ENCODE measurements at places on chromosomes 7 and 10.

DNA sequence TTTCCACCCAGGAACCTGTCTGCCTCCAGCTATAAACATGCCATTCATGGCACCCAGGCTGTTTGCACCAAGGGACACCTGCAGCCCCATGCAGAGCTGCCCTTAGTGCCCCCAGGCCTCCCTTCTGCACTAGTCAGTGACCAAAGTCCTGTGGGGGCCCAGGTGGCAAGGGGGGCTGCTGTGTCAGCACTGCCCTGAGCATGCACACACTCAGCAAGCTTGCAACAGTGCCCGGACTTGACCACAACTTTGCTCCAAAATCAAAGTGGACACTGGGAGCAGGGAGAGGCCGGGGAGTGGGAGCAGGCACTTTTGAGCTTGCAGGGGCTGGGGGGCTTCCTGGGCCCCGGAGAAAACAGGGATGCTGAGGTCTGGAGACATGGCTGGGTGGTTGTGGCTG, 192.9 kb upstream of the MBL2 start:
- no peak for DNase-seq

DNA sequence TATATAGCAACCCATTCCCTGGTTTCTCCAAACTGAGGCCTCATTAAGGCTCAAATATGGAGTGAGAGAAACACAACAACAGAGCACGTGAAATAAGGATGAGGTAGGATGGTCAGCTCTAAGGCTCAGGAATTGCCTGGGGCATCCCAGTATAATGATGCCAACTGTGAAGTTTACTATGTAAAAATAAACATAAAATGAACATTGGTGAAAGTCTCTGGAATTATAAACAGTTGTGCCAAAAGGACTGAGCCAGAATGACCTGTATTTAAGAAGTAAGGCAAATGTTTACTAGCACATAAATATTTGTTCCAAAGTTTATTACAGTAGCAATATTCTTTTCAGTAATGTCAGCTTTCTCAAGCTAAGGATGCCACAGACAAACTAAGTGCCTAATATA, 64.6 kb downstream of the ZNF680 start:
- no peak for DNase-seq

DNA sequence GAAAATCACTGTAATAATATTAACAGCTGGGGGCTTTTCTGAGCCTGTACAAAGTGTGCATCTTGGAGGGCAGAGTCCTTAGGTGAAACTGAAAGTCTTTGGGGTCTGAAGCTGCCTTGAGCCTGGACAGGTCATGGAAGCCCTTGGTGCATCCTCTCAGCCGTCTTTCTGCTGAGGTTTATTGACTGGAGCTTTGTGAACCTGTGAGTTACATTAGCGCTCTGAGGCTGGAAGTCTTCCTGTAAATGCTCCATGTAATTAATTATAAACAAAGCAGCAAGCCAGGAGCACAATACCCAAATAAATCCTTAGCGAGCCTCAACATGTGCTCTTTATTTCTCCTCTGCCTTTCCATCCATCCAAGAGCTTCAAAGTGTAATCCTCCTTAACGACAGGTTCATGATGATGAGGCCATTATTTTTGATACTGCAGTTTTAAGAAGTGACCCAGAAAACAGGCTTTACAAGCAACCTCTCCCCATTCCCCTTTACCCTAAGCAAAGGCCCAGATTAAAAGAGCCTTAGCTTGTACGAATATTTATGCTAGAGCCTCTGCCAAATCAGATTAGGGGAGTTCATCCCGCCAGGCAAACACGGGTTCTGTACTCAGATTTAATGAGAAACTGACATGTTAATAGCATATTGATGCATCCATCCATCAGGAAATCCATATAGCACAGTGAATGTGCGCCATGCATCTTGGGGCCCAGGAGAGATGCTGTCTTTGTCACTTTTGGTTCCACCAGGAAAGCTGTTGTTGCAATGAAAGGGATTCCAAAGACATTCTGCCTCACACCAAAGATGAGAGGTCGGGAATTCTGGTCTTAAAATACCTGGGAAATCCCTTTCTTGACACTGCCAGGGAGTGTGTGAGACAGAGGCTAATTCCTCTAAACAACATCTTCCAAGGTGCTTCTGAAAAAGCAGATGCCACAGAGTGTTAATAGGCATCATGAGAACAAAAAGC, 118.1 kb downstream of the ANLN start:
- no peak for DNase-seq

DNA sequence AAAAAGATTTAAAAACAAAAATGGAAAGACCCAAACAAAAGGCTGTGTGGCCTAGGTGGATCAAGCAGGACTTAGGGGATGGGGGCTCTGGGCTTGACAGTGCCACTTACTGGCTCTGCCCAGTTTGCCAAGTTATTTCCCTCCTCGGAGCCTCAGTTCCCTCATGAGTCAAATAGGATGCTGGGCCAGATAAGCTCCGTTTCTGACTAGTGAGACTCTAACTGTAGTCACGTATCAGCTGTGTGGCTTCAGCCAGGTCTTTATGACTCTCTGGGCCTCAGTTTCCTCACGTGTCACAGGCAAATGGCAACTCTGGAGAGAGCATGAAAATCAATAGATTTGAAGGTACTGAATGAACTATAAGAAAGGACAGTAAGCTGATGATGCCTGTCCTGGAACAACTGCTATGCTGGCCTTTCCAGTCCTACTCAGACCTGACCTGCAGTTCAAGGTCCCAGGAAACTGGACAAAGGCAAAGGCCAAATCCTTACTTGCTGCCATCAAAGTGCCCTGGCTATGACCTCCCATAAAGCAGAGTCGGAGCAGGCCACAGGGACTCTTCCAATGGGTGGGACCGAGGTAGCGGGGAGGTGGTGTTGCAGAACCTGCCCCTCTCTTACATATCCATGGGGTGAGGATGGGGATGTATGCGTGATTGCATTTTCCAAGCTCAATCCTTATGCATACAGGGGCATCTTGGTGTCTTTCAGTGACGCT, 27.0 kb downstream of the FAM53B start:
- DNase-seq = no peak

DNA sequence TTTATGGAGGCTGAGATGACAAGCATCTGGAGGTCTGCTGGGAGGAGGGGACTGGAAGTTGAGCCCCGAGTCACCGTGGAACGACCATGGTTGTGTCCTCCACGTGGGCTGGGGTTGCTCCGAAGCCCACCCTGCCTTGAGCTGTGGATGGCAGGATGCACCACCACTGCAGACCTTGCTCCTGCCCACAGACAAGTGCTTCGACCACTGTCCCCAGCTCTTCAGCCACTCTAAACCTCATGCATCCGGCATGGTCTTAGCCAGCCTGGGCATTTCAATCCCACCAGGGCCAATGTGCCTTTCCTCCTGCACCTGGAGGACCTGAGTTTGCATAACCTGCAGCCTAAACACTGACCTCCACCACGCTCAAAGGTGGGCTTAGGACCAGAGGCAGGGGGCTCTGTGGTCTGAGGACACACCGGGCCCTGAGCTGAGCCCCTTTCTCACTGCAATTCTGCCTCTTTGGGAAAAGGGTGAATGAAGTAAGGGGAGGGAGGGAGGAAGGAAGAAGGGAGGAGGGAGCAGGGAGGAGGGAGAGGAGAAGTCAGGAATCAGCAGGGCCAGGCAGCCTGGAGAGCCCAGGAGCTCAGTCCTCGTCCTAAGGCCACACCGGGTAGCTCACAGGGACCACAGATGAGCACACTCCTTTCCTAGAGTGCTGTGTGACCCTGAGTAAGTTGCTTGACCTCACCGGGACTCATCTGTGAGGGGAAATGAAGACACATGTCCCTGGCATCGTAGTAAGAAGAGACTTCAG, 44.8 kb upstream of the DNAAF5 start:
- DNase-seq = peak; percentile 61

DNA sequence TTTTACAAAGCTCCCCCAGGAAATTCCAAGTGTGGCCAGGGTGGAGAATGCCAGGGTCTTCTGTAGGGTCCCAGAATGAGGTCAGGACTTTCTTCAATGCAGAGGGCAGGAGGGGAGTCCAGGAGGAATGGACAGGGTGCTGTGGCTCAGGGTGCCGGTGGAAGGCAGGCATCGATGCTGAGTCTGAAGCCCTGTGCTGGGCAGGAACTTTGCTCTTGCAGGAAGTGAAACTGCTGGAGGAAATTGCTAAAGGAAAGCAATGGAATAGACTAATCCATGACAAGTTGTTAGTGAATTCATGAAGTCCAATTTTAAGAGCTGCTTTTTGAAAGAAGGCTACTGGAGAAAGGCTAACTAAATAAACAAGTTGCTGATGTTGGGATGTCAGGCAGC, 14.8 kb downstream of the PTPRE start:
- no peak for DNase-seq

DNA sequence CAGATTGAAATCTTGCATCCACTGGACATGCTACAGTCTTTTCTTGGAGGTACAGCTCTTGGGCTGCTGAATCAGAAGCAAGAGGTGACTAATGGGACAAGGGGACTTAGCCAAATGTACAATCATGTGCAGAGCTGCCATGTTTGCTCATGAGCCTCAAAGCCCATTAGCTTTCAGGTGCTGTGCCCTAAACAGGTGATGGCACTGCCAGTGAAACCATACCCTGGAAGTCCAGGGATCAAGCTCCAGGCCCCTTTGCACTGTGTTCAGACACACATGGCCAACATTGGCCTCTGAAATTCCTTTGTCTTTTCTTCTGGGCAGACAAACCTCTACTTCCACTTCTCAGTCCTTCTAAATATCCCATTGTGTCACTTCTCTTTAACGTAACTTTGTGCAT, 328.2 kb downstream of the GRID1 start:
- DNase-seq = no peak

DNA sequence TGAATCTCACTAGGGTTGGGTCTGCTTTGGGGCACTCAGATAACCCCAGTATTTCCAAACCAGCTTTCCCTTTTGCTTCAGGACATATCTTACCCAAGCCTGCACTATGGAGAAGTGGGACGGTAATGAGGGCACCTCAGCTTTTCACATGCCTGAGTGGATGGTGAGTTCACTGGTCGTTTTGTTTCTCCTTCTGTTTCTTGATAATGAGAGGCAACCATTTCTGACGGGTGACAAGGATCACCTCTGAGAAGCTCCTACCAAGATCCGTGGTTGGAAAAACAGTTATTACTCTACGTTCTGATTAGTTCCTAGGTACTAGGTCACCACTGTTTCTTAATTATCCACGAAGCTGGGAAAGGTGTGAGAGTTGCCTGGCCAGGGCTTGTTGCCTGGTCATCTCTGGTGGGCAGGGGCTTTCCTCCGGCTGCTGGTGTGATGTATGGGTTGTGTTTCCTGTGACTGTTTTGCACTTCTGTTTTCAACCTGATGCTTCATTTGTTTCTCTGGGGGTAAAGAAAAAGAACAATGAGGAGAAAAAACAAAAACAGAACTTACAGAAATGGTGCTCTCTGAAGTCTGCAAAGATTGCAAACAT, 65.7 kb upstream of the STRIP2 start:
- no peak for DNase-seq

DNA sequence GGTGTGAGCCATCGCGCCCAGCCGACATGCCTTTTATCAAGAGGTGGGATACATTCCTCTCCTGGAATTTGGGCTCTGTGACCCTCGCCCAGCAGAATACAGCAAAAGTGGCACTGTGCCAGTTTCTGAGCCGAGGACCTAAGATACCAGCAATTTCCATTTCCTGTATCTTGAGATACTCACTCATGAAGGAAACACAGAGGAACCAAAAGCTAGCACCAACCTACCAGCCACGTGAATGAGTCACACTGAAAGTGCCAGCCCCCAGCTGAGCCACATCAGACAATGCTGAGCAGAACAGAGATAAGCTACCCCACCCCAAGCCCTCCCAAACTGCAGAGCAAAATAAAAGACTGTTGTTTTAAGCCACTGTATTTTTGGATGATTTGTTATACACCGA, 56.3 kb downstream of the CACUL1 start:
- no peak for DNase-seq

DNA sequence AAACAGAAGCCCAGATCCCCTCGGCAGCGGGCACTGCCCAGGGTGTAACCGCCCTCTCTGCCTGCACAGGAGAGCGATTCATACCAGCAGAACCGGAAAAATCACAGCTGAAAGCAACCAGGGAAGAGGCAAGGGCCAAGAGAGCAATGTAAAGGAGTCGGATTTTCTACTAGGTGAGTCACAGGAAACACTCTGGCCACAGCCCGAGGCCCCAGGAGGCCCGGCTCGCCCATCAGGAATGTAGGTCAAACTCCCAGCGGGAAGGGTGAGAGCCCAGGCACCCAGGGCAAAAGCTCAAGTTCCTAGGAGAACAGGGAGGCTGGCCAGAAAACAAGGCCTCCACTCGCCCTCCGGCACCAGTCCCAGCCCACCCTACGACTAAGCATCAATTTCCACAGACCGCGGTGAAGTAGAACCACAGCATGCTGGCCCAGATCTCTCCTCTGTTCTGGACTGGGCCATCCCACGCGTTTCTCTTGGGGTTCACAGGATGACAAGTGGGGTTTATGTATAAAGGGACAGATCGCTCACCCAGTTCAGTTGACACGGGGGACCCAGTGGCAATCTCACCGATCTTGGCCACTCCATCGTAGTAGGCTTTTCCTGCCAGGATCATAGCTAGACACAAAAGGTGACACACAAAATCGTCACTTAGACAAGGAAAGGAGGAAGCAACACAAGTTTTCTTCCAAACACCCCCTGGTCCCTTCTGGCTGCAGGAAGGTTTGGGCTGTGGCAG, 46.2 kb downstream of the BAIAP2L1 start:
- no peak for DNase-seq

DNA sequence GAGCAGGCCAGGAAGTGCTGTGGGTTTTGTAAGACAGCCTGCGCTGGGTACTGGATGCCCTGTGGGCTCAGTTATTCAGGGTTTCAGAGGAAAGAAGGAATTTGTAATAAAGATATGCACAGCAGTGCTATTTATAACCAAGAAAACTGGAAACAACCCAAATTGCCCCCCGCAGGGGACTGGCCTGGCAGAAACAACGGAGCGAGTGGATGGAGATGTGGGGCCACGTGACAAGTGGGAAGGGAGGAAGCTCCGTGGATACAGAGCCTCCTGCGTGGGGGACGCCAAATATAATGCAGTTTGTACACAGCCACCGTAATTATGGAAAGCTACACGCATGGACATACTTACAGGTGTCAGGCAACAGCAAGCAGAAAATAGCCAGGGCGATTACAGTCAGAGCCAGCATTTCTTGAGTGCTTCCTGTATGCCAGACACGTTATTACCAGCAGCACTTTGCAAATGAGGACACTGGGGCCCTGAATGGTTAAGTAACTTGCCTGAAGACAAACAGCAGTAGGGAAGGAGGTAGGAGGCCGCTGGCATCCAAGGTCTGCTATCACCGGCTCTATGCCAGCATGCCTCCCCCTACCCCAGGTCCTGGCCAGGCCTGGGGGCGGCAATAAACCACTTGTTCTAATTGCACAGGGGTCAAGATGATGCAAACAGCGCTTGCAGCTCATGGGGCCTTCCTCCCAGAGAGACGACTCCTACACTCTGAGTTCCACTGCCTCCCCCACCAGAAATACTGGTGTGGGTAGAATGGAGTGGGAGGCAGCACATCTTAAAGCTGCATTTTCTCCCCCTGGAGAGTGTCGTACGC, 8.7 kb upstream of the CAMK2B start:
- DNase-seq = no peak

Data from chondrocyte (in vitro differentiated cells).